Activated CD4-positive, alpha-beta T cell treated with anti-CD3 and anti-CD28 coated beads for 24 hours (primary cell): ENCODE measurements at places on chromosomes 3 and 15.

DNA sequence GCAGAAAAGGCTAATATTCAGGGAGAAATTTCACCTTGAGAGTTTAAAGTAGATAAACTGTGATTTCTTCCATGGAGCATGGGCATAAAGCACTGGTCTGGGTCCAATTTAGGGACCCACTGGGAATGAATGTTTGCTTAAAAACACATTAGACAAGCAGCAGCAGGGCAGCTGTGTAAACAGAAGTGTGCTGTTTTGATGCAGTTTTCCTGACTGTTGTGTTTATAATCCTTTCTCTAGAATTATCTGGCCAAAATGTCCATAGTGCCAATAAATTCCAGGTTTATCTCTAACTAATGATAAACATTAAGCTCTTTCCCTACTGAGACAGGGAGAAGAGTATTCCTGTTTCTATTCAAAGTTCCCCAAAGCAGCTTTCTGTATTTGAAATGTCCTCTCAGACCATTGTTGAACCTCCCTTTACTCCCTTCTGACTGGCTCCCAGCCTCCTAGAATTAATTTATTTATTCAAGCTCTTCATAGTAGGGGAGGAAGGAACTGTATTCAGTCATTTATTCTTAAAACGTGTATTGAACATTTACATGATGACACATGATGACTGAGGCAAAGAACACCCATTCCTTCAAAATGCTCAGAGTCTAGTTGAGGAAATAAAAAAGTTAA is 7.0 kb upstream of the TM4SF18 start:
- no peak for DNase-seq

- DNase-seq, result no peak
These were observed 302.5 kb upstream of the AZI2 start for GRCh38 chr3:28651159-28651558.

- DNase-seq, result no peak
These were observed 108.8 kb downstream of the ARNT2 start for GRCh38 chr15:80512726-80513660.

GRCh38 chr3:39476783-39477182 is 9.3 kb downstream of the MOBP start:
- no peak for DNase-seq

- DNase-seq, result no peak
These were observed 100.0 kb downstream of the PCCB start for GRCh38 chr3:136350132-136350531.

- no peak for DNase-seq
These were observed 222.8 kb upstream of the IL12A start for GRCh38 chr3:159765860-159766294.

- peak; percentile 29 for DNase-seq
These were observed 64.5 kb downstream of the ZNF148 start for GRCh38 chr3:125310623-125311081.

GRCh38 chr3:15490158-15490557 is 31.3 kb downstream of the COLQ start:
- no peak for DNase-seq
